ENCODE measurements at places on chromosomes 3 and 15.

DNA sequence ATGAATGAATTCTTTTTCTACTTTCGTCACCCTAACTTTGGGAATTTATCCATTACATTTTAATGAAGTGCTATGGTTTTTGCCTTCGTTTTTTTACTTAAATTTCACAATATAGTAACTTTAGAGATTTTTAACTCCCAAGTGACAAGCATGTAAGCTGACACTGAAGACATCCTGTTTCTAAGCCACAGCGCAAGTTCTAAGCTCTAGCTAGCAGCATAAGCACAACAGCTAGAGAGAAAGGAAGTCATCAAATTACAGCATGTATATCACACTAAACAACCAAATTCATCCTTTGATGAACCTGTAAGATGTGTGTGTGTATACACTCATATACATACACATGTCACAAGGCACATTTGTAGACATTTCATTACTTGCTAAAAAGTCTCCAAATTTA lies 119.3 kb downstream of the P3H2 start:
- no peak for DNase-seq

GRCh38 chr3:64495121-64495780 lies 192.5 kb downstream of the ADAMTS9 start:
- no peak for DNase-seq

DNA sequence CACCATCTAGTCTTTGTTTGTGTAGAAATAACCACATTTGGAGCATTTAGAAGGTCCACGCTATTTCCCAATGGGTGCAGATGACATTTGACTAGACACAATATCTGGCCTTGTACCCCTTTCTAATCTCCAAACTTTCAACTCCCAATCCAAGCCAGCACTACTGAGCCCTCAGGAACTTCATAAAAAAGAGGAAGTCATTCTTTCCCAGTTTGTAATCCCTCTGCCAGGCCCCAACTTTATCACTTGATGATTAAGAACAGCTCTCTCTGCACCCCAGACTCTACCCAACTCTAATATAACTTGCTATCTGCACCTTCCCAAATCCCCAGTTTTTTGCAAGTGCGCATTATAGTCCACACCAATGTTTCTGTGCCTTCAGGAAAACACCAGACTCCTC lies 170.2 kb downstream of the KCNMB2 start:
- DNase-seq: no peak

DNA sequence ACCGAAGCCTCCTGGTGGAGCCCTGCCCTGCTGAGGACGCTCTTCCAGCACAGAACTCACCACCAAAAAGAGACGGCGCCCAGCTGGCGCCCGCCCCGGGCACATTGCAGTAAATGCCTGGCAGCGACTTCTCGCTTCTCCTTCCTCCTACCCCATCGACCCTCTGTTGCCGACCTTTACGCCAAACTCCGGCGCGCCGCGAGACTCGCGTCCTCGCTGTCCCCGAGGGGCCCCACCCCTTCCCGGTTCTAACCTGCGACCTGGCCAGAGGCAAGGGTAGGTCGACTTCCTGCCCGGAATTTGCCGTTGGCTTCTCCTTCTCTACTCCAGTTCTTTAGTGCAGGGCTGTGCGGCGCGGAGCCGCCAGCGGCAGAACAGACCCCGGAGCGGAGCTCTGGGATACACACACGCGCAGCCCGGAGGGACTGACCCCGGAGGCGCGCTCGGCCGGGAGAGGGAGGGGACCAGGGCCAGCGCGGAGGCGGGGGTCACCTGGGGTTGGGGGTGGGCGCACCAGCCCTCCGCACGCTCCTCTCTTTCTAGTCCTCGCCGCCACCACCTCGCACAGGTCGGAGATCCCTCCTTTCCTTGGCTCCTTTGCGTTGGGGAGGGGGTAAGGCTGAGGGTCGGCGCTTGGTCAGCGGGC lies 226.6 kb upstream of the AZI2 start:
- DNase-seq: no peak

DNA sequence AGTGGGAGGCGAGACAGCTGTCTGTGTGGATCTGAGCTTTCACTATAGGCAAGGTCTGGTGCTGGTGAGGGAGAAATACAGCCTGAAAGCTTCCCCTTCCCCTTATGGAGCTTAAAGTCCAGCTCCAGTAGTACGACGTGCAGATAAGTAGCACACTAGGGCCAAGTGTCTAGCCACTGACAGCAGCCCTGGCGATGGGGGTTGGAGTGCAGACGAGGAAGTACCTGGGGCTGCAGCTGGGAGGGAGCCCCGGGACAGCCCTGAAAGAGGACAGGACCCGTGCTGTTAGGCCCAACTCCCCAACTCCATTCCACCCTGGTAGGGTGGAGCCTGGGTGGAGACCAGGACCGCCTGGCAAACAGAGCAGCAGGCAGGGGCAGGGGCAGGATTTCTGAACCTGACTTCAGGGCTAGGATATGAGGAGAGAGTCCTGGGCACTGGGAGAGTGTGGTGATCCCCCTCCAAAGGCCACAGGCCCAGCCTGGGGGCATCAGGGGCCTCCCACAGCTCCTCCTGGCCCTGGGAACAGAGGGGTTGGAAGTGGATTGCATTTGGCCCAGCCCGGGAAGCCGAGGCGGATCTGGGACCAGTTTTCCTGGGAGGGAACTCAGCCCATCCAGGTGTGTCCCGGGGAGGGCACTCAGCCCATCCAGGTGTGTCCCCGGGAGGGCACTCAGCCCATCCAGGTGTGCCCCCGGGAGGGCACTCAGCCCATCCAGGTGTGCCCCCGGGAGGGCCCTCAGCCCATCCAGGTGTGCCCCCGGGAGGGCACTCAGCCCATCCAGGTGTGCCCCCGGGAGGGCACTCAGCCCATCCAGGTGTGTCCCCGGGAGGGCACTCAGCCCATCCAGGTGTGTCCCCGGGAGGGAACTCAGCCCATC lies 42.8 kb downstream of the BDH1 start:
- no peak for DNase-seq

GRCh38 chr3:141217389-141217788 lies 14.2 kb upstream of the PXYLP1 start:
- no peak for DNase-seq

DNA sequence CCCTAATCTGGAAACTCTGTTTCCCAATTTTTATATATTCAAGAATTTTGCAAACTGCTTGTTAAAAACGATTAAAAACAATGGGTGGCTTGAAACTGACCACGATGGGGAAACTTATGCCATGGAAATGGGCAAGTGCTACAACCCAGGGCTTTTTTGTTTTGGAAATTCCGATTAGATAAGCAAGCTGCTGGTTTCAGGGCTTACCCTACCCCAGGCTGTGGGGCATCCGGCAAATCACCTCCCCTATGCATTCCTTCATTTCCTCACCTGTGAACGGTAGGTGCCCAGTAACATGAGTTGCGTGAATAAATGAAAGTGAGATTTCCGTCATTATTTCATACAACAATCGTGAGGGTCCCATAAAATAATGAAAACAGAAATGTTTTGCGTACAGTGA lies 34.3 kb downstream of the ST6GAL1 start:
- no peak for DNase-seq

GRCh38 chr15:66908744-66909095 lies 156.7 kb upstream of the SMAD3 start:
- DNase-seq: no peak

DNA sequence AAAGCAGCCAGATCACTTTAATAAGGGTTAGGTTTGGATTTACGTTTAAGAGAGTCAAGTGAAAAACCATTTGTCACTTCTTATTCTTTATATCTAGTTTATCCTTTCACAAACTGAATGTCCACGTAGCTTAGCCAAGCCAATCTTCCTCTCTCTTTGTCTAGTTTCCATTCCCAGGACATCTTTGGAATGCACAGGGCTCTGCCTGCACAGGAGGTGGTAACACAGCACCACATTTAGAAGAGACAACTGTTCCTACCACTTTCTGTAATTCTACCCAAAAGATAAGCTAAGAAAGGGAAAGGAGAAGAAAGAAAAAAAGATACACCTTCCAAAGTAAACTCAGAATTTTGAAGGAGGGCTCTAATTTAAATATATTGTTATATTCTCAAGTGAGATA lies 67.9 kb downstream of the IGSF11 start:
- DNase-seq: no peak

- DNase-seq: no peak
Observed at GRCh38 chr3:72082186-72082715, 297.3 kb upstream of the PROK2 start.

- no peak for DNase-seq
Observed at GRCh38 chr15:100517846-100518245, 10.9 kb downstream of the CERS3 start.

GRCh38 chr15:60391722-60392315 lies 6.0 kb downstream of the ANXA2 start:
- DNase-seq: no peak

DNA sequence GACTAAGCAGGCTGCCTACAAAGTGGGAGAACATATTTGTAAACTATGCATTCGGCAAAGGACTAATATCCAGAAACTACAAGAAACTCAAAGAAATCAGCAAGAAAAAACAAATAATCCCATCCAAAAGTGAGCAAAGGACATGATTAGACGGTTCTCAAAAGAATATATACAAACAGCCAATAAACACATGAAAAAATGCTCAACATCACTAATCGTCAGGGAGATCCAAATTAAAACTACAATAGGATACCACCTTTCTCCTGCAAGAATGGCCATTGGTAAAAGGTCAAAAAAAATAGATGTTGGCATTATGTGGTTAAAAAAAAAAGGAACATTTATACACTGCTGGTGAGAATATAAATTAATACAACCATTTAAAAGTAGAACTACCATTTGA lies 259.6 kb upstream of the SLITRK3 start:
- DNase-seq: no peak

DNA sequence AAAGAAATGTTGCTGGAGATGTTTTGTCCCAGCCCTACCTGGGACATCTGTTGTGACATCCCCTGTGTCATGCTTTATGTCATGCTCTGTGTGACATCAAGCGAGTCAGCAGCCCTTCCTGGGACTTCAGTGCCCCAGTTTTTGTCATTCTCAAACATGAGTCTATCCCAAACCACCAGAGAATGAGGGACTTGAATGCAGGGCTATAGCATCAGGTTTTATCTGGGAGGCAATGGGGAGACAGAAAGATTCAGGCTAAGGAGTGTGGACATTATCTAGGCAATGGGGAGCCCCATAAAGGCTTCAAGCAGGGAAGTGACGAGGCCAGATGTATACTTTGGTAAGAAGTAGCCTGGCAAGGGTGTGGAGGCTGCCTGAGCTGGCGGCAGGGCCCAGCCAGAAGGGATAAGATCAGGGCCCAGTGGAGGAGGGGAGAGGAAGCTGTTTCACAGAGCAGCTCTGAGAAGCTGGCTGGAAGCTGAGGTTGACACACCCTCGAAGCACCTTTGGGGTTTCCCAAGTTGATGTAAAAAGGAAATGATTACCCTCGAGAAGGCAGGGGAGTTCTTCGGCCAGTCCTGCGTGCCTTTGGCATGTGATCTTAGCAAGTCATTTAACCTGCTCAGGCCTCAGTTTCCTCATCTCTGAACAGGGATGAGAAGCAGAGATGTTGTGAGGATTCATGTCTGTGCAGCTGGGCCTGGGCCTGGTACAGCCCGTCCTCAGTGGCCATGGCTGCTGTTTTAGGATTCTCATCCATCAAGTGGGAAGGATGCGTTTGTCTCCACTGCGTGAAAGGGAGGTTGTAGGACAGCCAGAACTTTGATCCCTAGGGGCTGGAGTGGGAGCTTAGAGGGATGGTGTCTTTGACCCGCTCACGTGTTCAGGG lies 34.3 kb downstream of the IRAK2 start:
- DNase-seq: peak; percentile 40

DNA sequence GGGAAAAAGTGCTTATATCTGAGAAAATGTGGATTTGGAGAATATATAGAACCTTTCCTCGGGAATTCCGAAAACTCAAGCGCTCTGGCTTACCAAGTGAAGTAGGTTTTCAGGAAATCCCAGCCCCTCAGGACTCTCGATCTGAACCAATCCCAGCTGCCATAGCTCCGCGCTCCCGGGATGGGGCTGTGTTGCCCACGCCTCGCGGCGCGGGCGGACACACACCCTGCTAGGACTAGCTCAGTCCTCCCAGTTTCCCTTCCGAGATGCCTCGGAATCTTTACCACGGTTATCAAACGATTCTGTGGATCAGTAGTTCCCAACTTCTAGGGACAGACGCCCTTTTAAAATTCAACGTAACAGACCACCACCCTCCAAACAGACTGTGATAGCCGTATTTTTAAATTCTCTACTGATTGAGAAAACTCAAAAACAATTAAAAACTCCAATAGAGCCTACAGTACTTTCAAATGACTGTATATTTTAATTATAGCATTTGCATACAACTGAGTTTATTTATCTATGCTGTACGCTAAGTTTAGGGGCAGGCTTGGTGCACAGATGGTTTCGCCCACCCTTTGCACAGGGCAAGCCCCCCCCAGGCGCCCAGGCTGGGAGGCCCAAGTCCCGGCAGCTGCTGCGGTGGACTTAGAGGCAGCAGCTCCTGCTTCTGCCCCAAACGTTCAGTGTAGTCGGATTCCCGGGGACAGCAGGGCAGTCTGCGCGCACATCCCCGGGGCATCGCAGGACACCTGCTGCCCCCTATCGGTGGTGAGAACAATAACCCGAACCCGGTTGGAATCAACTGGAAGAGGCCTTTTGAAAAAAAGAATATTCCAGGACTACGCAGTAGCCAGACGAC lies 52.3 kb downstream of the CCDC54 start:
- DNase-seq: peak; percentile 4

DNA sequence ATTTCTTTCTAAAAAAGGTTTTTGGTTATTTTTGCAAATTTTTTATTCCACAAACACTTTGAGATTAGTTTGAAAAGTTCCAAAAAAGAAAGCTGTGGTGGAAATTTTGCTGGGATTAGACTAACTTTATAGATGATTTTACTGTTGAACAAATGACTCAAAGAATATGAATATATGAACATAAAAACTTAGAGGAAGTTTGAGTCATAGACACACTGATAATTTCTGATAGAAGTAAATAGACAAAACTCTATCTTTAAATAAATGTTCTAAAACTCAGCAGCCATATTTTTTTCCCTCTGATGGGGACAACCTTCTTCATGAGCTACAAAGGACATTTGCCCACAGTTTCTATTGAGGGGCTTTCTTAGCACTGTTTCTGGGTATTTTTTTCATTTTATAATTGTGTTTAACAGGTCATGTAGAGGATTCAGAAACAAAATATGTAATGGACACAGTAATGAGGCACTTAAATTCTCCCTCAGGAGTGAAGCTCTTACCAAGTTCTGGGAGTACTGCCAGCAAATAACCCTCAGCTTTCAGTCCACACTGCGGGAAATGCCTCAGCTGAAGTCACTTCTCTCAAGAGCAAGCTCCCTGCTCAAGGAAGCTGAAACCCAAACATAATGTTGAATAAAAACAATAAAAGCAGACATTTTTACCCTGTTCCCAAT lies 157.6 kb downstream of the NFKBIZ start:
- no peak for DNase-seq

DNA sequence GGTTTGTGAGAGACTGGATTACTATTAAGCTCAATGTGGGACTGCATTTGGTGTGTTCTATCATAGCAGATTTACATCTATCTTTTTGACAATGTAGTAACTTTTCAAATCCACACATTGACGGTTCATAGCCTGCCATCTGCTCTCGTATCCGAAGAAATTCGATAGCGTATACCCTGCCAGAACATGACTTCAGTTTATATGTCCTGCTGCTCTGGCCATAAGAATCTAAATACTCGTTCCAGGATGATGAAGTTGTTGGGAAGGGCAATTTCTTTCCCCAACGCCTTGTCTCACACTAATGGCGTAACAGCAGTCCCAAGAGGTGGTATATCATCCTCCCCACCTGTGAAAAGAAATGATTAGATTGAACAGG lies 180.0 kb downstream of the LSAMP start:
- no peak for DNase-seq
